ENCODE measurements at places on chromosomes 13 and 19. TPM values are rescaled to one million over a fixed set of nuclear protein-coding genes. Genes with fewer than 3 reads are reported as not detected.

Gene ZNF878
- 0.54 TPM for polyA plus RNA-seq

Gene PROZ
- 0.42 TPM for polyA plus RNA-seq

Gene CEACAM5
- polyA plus RNA-seq, result 0.33 TPM

Gene SLC10A2
- polyA plus RNA-seq, result not detected

Gene CLEC4M
- 14.5 TPM for polyA plus RNA-seq

Gene ATP12A
- polyA plus RNA-seq, result 1.6 TPM

Gene MEF2B
- polyA plus RNA-seq, result 3.1 TPM

Gene CEACAM20
- polyA plus RNA-seq, result 0.53 TPM

Gene IGFLR1
- 9.9 TPM for polyA plus RNA-seq

Gene RXFP2
- 0.67 TPM for polyA plus RNA-seq

Gene THSD1
- polyA plus RNA-seq, result 4.9 TPM

Gene TEX29
- 48.9 TPM for polyA plus RNA-seq

Gene SIGLEC7
- 2.0 TPM for polyA plus RNA-seq

Gene DAPK3
- polyA plus RNA-seq, result 89.8 TPM

Gene ZNF613
- polyA plus RNA-seq, result 2.8 TPM

All from testis (tissue), 5 donors.